Right lobe of liver (tissue), 6 donors: ENCODE measurements at places on chromosomes 13 and 19.

DNA sequence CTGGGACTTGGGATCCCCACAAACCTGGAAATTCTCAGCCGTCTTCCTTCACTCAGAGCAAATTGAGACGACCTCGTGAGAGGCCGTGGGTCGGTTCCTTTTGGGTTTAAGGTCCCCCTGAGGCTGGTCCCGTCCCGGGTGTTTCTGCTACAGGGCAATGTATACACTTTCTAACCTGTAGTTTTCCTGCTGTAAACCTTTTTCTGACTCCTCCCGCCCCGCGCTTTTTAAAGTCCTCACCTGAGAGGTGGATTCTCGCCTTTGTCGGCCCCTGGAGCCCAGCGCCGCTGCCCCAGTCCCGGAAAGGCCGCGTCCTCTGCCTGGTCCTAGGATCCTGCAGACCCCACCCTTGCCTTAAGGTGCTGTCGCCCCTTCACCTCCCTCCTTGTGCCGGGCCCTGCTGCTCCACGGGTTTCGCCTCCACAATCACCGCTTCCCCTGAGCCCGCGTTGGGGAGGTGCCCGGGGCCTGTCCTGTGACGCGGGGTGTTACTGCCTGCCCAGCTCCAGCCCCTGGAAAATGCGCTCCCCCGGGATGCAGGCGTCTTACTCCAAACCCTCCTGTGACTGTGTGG, 391 bp downstream of the ZNF761 start:
- peak; percentile 46 for DNase-seq

DNA sequence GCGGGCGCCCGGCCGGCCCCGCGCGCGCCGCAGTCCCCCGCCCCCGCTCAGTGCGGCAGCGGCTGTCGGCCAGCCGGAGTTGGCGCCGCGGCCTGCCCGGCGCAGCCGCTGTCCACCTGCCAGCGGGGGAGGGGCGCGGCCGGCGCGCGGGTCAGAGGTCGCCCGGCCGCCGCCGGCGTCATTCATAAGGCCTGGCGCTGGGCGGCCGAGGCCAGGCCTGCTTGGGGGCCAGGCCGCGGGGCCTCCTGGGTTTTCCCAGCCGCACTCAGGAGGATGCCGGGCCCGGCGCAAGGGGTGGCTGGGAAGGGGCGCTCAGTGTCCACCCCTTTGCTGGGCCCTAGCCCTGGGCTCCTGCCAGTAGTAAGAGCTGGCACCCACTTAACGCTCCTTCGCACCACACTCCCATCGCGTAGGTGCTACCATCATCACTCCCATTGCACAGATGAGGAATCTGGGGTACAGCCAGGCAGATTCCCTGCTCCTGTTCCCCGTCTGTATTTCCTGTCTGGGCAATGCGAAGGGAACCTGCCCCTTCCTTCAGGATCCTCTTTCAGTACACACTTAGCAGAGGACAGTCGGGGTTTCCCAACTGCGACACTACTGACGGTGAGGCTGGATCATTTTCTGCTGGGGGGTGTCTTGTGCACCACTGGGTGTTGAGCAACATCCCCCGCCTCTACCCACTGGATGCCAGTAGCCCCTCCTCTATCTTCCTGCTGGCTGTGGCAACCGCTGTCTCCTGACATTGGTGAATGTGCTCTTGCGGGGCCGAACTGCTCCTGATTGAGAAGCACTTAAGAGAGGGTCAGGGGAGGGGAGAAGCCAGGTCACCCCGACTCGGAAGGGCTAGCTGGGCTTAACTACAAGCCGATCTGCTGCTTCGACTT, 846 bp upstream of the PRKACA start:
- peak; percentile 86 for DNase-seq

GRCh38 chr19:29992233-29992867, 50.3 kb downstream of the URI1 start:
- DNase-seq, result no peak

DNA sequence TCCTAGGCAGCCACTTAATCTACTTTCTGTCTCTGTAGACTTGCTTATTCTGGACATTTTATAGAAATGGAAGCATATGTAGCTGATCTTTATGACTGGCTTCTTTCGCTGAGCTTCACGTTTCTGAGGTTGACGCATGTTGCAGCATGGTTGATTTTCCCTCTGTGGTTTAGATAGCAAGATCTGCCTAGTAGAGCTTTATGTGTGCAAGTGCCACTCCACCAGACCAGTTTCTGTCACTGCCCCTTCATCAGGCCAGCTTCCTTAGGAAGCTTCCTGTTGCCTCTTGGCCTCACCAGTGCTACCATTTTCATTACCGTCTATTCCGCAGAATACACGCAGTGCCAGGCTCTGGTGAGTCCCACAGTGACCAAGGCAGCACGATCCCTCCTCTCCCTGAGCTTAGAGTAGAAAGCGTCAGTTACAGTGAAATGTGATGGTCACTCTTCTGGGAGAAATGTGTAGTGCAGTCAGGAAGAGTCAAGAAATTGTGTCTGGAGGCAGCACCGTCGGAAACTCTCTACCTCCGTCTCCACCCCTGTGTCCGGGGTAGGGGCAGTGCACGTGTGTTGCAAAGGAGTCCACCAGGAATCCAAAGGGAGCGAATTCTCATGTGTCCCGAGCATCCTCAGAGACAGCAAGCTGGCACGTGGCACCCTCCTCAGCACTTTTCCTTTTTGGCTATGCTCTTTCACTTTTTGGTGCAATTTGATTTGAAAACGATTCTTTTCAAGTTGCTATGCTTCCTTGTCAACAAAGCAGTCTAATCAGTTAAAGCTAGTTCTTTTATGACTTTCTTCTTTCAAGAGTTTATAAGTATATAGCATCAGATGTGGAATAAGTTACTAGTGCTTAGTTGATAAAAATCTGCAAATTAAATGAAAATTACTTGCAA, 45.4 kb upstream of the GPR183 start:
- no peak for DNase-seq

- no peak for DNase-seq
These were observed 73.7 kb upstream of the MEDAG start for GRCh38 chr13:30832377-30832776.

DNA sequence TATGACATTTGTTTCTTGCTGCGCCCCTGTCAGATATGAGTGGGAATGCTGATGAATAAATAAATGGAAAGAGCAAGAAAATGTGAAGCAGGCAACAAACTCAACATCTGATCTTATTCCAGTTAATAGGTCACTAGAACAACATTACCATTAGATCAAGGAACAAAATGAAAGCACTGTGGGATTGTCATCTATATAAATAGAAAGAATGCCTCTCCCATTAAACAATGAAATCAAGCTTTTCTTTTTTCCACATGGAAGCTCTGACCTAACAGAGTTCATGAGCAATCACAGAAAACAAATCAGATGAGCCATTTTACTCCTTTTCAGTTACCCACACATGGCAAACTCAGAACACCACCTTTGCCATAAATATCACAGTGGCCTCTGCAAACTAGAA, 354.8 kb downstream of the SUCLA2 start:
- no peak for DNase-seq

GRCh38 chr13:39892721-39893685, 237.5 kb downstream of the COG6 start:
- no peak for DNase-seq

- no peak for DNase-seq
These were observed 316.3 kb upstream of the KLF12 start for GRCh38 chr13:74450525-74450845.

DNA sequence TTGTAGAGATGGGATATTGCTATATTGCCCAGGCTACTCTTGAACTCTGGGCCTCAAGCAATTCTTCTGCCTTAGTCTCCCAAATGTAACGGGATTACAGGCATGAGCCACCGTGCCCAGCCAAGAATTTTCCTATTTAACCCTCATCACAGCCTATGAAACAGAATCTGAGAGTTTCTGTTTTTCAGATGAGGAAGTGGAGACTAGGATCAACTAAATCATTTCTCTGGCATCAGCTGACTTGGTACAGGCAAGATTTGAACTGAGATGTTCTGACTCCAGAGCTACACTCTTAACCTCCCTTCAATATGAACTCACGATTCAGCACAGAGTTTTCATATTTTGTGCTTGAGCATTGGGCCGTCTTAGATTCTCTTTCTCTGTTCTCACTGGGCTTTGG, 8.1 kb downstream of the ZNF460 start:
- no peak for DNase-seq

DNA sequence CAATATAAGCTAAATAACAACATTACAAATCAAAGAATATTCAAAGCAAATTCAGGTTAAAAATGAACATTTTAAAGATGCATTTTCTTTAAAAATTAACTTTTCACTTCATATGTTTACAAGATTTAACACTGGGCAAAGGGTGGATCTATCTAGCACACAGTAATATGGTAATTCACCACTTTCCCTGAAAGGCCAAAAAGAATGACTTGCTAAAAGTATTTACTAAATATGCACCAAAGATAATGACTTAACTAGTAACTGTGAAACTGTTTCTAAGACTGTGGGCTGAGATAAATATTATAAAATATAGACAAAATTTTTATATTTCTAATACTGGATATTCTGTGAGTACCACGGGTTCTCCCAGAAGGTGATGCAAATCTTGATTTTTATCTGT, 4.5 kb upstream of the EEF1AKMT1 start:
- DNase-seq, result no peak

DNA sequence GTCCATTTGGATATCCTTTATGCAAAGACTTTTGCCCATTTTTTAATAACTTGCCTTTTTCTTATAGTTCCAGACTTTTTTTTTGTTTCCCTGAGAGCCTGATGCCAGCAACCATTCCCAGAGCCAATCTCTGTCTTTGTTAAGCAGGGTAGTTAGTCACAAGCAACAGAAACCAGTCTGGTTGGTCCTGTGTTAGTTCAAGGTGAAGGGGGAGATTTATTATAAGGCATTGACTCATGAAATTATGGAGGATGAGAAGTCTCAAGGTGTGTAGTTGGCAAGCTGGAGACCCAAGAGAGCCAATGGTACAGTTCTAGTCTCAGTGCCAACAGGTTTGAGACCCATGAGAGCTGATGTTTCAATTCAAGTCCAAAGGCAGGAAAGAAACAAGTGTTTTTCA, 33.0 kb downstream of the GPR12 start:
- DNase-seq, result no peak

DNA sequence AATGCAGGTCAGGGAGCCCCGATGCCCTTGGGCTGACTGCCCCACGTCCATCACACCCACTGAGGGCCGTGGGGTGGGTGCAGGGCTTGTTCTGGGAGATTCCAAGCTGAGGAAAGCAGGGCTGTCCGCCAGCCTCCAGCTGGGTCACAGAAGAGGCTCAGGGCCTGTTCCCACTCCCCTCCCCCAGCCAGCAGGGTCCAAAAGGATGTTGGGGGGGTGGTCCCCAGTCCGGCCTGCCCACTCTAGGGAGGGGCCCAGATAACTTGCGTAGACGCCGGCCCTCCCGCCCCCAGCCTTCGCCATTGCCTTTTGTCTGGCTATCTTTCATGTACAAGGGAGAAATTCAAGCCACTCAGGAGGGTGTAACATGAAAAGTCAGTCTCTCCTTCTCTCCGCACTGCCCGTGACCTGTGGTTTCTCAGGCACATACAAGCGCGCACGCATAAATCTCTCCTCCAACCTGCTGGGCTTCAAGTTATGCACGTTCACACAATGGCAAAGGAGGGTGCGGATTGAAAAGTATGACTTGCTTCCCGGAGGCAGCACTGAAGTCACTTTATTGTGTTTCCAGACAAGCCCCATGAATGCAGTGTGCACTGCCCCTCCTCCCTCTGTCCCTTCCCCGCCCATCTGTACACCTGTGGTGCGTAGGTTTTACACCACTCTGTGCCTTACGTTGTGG, 20.2 kb downstream of the CARM1 start:
- DNase-seq, result no peak

DNA sequence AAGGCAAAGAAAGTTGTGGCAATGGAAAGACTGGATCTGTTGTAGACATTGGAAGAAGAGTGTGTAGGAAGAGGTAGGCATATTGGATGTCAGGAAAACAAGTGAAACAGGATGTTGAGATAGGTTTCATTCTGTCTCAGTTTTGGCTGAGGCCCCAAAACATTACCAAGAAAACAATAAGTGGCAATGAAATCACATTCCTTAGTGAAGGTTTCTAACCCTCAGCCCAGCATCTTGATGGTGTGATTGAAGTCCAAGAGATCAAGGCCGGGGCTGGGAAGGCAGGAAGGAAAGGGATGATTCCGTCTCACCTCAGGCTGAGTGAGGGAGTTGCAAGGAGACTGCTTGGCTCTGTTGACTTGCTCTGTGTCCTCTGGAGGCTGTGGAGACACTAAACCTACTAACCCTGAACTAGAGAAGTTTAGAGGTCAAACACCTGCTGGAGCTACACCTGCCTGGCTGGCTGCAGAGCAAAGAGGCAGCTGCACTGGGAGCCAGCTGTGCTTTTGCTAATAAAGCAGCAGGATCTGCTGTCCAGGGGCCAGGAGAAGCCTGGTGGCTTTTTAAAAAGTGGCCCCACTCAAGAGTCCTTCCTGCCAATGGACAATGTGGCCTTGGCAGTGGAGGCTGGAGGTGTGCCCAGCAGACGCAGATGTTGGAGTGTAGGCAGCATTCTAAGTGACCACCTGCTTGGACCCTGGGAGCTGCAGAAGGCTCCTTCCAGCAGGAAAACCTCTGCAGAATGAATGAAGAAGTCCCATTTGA, 53.6 kb downstream of the DGKH start:
- DNase-seq, result no peak

DNA sequence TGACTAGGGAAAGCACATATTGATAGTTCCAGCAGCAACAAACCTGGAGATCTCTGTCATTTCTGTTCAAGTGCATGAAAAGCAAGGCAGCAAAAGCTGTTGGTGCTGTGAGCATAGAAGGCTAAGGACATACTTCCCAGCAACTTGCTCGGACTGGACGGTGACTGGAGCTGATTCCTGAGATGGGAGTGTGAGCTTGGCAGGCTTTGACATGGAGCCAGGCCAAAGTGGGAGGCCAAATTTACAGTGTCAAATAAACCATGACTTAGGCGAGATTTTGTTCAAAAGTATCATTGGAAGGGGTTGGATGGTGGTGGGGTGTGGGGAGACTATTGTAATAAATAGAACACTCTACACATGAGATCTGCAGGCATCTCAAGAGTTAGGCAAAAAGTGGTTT, 5.9 kb upstream of the ARGLU1 start:
- no peak for DNase-seq

DNA sequence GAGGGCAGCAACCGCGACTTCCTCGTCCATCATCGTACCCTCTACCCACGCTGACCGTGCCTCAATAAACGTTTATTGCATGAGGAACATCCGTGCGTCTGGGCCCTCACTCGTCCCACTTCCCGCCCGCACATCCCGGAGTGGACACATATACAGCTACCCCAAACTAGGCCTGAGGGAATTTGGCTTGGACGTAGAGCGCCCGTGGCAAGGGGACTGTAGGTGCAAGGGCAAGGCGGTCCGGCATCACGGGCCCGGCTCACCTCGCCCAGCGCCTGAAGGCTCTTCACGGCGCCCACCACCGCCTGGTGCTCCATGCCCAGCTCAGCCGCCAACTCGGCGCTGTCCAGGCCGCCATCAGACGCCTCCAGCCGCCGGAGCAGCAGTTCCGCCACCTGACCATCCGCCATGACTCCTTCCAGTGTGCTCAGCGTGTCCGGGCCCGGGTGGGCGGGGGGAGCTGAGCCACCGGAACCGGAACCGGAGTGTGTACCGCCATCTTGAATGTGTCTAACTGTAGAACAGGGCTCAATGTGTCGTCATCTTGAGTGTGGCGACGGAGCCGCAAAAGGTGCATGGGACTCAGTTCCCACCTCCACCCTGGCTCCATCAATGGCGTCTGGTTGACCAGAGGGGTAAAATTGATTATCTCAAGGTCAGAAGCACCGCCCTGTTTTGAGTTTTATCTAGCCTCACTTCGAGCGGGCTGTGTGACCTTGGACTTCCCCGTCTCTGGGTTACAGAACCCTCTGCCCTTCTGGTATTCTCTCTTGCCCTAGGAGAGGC, at the start of gene FARSA:
Gene FARSA, minus strand, starts transcription at position 425 of the 786 bp plus-strand sequence. Its CDS starts 15 bp downstream, at position 410.
- DNase-seq, result peak; percentile 94

GRCh38 chr19:27905074-27905473, 1307.9 kb downstream of the UQCRFS1 start:
- DNase-seq, result peak; percentile 82
